ENCODE measurements at places on chromosomes 5 and 9. TPM values are rescaled to one million over a fixed set of nuclear protein-coding genes. Genes with fewer than 3 reads are reported as not detected.

CAMK2A gene
- total RNA-seq: 0.17 TPM

GTF2H2C gene
- 32.1 TPM for total RNA-seq

IL3 gene
- total RNA-seq: not detected

PLAC8L1 gene
- not detected for total RNA-seq

SLC25A48 gene
- total RNA-seq: not detected

PCDHB13 gene
- 0.39 TPM for total RNA-seq

SMIM33 gene
- total RNA-seq: not detected

KIAA1958 gene
- 2.9 TPM for total RNA-seq

FRMD3 gene
- total RNA-seq: 5.0 TPM

C8G gene
- total RNA-seq: 0.89 TPM

ACTBL2 gene
- total RNA-seq: 9.3 TPM

HMCN2 gene
- not detected for total RNA-seq

IFNK gene
- not detected for total RNA-seq

SLC25A2 gene
- 0.05 TPM for total RNA-seq

ZFP62 gene
- total RNA-seq: 8.4 TPM

DOLPP1 gene
- total RNA-seq: 25.7 TPM

SLC31A1 gene
- total RNA-seq: 21.4 TPM

FOXD4L6 gene
- not detected for total RNA-seq

TAF1L gene
- 0.02 TPM for total RNA-seq

WNT8A gene
- total RNA-seq: 0.12 TPM

Measured in M059J (cell line).